Esophagus (tissue), 2 donors: ENCODE measurements at places on chromosomes 4 and X. TPM values are rescaled to one million over a fixed set of nuclear protein-coding genes. Genes with fewer than 3 reads are reported as not detected.

The ARHGAP6 gene
- polyA plus RNA-seq, result 0.98 TPM

The F9 gene
- not detected for polyA plus RNA-seq

The GCNA gene
- 0.98 TPM for polyA plus RNA-seq

The ATP10D gene
- polyA plus RNA-seq, result 5.6 TPM

The SNX25 gene
- 3.5 TPM for polyA plus RNA-seq

The PRKG2 gene
- 0.59 TPM for polyA plus RNA-seq

The OPHN1 gene
- 0.96 TPM for polyA plus RNA-seq

The SYTL5 gene
- 3.0 TPM for polyA plus RNA-seq

The CYLC1 gene
- not detected for polyA plus RNA-seq

The ZNF711 gene
- 2.4 TPM for polyA plus RNA-seq
